Myometrial cell (primary cell): ENCODE measurements at places on chromosomes 13 and 19. TPM values are rescaled to one million over a fixed set of nuclear protein-coding genes. Genes with fewer than 3 reads are reported as not detected.

Gene ZNF358
- 20.2 and 22.5 TPM in 2 replicates for total RNA-seq

Gene EFNB2
- total RNA-seq = 25.1 and 25.9 TPM in 2 replicates

Gene ZNF709
- total RNA-seq = 0.71 and 1.7 TPM in 2 replicates

Gene ATP4B
- not detected in 2 replicates for total RNA-seq

Gene SYCN
- total RNA-seq = not detected in 2 replicates

Gene FFAR1
- not detected in 2 replicates for total RNA-seq

Gene HTR2A
- not detected in 2 replicates for total RNA-seq

Gene MAP1S
- 23.2 and 60.5 TPM in 2 replicates for total RNA-seq

Gene CLIP3
- 9.2 and 11.5 TPM in 2 replicates for total RNA-seq

Gene MEIS3
- total RNA-seq = 40.8 and 44.7 TPM in 2 replicates

Gene MIA
- total RNA-seq = not detected in 2 replicates

Gene GTF3A
- total RNA-seq = 184 and 243 TPM in 2 replicates

Gene ZNF555
- 2.0 and 2.3 TPM in 2 replicates for total RNA-seq

Gene LRFN3
- total RNA-seq = 2.6 and 3.2 TPM in 2 replicates

Gene CDC16
- 29.6 and 30.3 TPM in 2 replicates for total RNA-seq

Gene CD33
- total RNA-seq = not detected in 2 replicates
